Stimulated activated naive CD4-positive, alpha-beta T cell treated with Interleukin-2 at 50 U/mL for 16 hours (primary cell): ENCODE measurements at places on chromosomes 5 and 9.

GRCh38 chr9:7879551-7880245, 80.1 kb upstream of the DMAC1 start:
- DNase-seq: peak; percentile 2

- DNase-seq: peak; percentile 50
These were observed 11.3 kb downstream of the C9orf50 start for GRCh38 chr9:129609486-129610212.

DNA sequence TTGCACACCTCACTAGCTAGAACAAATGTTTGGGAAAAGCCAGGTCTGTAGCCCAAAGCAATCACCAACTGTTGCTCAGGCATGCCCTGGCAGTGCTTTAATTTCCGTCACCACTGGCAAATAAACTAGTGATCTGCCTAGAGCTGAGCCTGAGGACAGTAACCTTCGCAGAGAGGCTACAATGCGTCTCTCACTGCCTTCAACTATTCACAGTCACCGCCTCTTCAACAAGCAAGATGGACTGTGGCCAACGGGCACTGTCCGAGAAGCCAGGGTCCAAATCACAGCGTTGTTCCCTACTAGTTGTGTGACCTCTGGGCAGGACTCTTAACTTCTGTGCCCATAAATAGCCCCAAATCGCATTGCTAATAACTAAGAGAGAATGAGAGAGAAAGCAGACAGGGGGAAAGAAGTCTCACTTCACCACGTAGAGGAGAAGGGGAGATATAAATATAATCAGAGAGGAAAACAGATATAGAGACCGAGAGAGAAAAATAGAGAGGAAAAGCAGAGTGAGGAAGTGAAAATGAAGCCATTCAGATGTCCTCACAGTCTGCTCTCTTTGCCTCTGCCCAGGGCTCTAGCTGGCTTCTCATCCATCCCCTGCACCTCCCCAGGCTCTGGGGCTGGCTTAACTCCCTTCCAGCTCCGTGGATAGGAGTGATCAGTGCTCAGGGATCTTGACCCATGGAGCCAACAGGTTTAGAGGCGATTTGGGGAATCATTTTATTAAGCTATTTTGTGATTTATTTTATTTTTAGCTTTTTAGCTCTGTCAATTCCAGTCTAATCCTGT, 157.9 kb downstream of the ZDHHC21 start:
- DNase-seq: no peak

DNA sequence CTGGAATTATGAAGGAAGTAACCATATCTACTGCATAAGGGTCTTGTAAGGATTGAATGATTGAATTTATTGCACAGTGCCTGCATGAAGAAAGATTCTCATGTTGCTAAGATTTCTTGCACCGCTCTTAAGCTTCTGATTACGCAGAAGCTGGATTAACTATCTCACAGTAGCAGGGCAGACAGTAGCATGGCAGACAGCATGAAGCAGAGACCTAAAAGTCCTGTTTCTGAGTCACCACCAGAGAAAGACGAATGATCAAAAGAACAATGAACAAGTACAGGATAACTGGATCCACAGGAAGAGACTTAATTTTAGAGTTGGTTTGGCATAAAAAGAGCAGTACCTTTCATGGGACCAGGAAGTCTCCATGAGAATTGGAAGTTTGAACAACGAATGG, 142.4 kb downstream of the MAPKAP1 start:
- no peak for DNase-seq

DNA sequence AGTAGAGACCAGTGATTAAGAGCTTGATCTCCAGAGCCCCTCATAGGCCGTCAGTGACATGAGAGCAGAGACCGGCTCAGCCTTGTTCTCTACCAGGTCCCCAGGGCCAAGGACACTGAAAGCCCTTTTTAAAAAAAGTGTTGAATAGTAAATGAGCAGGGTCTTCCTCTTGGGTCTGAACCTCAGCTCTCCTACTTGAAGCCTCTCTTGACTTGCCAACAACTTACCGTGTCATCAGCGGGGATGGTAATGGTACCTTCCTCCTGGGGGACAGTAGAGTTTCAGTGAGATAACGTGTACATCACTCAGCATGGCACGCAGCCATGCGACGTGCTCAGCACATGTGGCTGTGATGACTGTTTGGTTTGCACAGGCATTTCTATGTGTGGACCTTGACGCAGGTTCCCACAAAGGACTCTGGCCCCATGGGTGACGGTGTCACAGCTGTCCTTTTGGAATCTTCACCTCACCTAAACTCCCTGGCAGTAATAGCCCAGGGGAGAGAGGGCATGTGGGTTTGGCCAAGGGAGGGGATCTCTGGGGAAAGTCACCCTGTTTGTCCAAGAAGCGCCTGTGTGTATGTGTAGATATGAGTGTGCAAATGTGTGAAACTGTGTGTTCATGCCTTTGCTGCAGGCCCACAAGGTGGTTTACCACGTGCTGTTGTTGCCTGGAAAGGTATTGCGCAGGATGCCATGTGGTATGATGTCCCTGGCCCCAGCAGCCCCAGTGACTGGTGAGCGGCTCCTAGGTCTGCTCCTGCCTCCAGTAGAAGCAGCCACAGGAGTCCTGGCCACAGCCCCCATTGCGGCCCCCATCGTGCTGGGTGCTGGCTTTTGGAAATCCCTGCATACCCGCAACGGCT, 18.7 kb downstream of the ERGIC1 start:
- no peak for DNase-seq

GRCh38 chr5:88785746-88786565, 97.0 kb downstream of the MEF2C start:
- no peak for DNase-seq

- no peak for DNase-seq
These were observed 2168.1 kb downstream of the MAT2B start for GRCh38 chr5:165673499-165673898.

DNA sequence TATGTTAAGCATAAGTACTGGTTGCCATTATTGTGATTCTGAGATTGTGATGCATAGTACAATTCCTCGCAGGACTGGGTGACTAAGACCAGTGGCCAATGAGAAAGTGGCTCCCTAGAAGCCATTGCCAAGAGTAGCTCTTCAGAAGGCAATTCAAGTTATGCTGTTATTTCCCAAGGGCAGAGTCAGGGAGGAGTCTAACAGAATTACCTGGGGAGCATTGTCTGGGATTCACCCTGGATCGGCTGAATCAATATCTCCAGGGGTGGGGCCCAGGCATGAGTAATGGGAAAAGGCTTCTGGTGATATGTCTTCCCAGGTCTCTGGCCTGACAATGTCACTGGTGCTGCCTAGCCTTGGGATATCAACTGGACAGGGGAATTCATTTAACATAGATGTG, 10.9 kb upstream of the ARHGEF28 start:
- no peak for DNase-seq

DNA sequence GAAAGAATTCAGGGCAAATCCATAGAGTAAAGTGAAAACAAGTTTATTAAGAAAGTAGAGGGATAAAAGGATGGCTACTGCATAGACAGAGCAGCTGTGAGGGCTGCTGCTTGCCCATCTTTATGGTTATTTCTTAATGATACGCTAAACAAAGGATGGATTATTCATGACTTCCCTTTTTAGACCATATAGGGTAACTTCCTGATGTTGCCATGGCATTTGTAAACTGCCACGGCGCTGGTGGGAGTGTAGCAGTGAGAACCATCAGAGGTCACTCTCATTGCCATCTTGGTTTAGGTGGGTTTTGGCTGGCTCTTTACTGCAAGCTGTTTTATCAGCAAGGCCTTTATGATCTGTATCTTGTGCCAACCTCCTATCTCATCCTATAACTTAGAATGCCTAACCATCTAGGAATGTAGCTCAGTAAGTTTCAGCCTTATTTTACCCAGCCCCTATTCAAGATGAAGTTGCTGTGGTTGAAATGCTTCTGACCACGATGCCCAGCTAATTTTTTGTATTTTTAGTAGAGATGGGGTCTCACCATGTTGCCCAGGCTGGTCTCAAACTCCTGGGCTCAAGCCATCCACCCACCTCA, 42.1 kb downstream of the RFK start:
- no peak for DNase-seq

DNA sequence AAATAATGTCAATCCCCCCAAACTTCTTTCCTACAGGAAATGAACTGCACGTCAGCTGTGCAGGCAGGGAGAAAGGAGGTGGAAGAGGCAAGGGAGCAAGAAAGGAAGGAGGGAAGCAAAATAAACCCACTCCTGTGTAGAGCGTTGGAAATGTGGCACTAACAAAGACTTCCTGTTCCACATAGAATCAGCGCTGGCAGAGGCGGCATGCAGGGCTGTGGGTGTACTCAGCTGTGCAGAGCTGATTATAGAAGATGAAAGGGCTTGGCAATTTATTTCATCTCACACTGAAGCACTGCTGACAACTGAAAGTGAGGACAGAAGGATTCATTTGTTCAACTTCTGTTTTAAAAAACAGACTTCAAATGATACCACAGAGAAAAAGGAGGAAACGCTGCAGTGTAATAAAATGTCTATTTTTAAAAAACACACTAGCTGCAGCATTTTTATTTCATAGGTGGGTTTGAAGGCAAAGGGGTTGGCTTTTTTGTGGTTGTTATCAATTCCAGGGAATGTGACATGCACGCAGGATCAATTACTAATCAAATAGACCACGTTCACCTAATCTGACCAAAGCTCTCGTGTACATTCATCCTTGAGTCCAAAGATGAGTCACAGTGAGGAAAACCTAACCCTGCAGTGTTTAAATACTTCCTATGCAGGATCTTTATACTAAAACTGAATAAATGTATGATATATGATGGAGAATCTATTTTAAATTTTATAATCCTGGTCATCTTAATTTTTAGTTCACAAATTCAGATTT, 583.5 kb downstream of the ZNF608 start:
- no peak for DNase-seq

DNA sequence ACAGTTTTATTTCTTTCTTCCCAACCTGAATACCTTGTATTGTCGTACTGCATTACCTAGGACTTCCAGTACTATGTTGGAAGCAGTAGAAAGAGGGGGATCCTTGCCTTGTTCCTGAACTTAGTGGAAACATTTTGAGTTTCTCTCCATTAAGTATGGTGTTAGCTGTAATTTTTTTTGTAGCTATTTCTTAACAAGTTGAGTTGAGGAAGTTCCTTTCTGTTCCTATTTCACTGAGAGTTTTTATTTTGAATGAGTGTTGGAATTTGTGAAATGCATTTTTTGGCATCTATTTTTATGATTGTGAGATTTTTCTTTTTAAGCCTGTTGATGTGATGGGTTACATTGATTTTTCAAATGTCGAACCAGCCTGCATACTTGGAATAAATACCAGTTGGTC, 49.0 kb downstream of the FSD1L start:
- no peak for DNase-seq

- DNase-seq: no peak
These were observed 25.9 kb downstream of the MAPKAP1 start for GRCh38 chr9:125681086-125681622.

- DNase-seq: no peak
These were observed 40.2 kb upstream of the TYRP1 start for GRCh38 chr9:12652973-12653372.

DNA sequence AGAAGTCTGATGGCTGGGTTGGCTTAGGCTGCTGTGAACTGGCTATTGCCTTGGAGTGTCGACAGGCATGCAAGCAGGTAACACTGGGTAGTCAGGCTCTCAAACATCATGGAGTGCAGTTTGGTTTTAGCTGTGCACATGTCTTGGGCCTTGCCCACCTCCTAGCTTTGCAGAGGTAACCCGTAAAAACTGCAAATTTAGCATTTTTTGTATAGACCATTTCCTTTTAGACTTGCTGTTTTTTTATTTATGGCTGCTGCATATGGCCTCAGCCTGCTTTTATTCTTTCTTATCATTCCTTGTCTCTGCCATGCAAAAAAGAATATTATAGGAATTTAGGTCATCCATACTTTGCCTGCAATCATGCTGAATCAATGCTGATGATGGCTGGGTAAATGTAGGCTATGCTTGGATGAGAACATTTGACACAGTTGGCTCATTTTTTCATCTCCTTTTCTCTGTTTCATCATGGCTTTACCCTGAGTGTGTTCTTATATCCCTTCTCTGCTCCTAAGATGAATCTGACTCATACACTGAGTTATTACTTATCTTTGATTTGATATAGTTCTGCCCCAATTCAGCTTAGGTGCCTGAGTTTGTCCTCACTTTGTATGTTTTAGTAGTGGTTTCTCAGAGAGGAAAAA, 27.2 kb downstream of the RECK start:
- DNase-seq: no peak

DNA sequence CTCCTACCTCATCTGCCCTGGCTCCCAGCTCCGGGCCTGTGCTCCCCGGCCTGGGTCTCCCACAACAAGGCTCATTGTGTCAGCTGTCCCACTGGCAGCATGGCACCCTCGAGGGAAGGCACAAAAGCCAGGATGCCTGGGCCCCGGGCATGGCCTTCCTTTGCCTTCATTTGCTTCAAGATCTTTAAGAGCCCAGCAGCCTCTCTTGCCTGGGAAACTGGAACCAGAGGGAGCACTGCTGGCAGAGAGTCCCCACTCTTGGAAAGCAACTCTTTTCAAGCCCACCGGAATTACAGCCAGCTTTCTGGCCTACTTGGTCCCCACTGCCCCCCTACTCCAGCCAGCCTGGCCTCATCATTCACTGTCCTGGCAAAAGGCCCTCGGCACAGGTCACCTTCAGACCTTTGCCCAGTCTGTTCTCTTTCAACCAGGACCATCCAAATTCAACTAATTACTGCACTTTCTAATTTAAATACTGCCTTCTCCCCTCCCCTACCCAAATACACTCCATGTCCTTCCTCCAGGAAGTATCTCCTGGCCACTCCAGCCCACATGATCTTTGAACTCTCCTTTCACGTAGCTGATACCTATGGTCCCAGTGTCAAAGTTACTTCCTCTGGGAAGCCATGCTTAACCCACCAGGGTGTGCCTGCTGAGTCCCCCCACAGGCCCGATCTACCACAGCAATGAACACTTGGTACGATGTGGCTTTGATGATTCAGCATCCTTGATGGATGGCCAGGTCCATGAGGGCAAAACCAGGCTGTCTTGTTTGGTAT, 8.9 kb downstream of the ZER1 start:
- no peak for DNase-seq

DNA sequence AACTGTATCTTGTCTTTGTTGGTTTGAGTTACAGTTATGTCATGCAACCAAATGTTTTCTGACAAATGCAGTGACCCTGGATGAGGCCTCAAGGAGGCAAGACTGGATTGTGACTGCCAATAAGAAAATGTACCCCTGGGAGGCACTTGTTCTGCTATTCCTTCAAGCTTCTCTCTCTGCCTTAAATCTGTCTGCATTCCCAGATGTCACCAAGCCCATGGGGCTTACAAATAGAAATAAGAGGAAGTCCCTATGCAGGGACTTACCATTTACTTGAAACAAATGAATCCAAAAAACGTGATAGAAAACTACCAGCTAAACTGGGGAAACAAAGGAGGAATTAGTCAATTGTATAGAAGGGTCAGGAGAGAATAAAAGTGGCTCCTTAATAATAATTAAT, 8.2 kb upstream of the PARP8 start:
- DNase-seq: no peak

GRCh38 chr9:103941104-103941503, 153.0 kb upstream of the SMC2 start:
- DNase-seq: no peak
